ENCODE measurements at places on chromosomes 12 and 14.

- no peak for DNase-seq
Observed at GRCh38 chr14:59465316-59466135, at the start of gene GPR135. Gene GPR135 (minus strand): TSS chr14:59465380. CDS start chr14:59465226, 154 bp downstream.

DNA sequence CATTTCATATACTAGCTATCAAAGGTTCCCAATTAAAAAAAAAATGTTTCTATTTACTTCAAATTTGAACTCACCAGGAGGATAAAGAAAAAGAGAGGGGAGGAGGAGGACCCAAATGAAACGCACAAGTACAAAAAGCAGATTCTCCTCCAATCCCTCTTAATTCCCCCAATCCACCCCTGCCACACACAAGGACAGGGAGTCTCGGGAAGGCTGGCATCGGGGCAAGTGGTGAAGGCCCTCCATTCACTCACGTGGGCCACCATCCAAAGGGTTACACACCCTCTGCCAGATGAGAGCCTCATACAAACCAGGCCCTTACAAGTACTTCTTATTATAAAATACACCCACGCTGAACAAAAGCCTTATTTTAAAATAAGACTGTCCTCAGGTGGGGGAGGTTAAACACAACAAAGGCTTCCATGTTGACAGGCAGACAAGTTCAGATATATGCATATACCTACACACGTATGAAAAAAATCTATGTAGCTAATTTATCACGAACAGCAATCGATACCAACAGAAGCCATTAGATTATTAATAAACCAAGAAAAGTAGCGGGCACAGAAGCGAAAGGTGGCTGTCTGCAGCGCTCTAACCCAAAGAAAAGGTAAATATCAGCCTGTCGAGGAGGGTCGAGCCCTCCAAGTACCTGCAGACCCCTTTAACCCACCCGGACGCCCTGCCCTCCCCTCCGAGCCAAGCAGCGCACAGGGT is 1.5 kb downstream of the ATP2B1 start:
- DNase-seq, result no peak

- DNase-seq, result no peak
Observed at GRCh38 chr14:49754570-49755097, 13.3 kb upstream of the KLHDC2 start.

DNA sequence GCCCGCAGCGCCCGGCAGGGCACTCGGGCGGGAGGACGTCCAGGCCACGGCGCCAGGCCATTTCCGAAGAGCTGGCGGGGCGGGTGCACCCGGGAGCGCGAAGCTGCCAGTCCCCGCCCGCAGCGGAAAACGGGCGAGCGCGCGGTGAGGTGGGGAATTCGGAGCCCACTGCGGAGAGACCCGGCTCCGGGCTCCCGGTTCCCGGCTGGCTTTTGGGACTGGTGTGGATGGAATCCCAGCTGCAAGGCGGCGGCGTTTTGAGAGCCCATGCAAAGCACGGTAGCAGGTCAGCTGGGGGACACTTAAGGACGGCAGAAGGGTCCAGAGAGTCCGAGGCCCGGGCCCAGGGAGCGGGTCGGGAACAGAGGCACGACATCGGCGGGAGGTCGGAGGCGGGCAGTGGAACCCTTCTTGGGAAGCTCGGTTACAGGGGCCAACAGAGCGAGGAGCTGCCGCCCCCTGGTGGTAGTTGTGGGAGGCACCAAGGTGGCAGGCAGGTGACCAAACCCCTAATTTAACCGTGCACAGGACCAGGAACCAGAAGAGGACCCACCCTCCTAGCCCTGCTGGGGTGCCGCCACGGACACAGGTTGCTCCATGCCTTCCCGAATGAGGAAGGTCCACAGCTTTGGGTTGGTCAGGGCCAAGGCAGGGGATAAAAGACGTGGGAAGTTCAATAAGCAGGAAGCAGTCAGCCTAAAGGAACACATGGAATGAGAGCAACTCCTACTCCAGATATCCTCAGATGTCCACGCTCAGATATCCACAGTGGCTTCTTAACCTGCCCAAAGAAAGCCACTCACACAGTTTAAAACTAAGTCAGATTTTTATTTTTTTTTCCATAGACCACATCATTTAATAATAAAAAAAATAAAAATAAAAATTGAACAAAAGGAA is 685 bp upstream of the CDH24 start:
- no peak for DNase-seq

GRCh38 chr14:72740966-72741825 is 152.7 kb downstream of the DPF3 start:
- no peak for DNase-seq

DNA sequence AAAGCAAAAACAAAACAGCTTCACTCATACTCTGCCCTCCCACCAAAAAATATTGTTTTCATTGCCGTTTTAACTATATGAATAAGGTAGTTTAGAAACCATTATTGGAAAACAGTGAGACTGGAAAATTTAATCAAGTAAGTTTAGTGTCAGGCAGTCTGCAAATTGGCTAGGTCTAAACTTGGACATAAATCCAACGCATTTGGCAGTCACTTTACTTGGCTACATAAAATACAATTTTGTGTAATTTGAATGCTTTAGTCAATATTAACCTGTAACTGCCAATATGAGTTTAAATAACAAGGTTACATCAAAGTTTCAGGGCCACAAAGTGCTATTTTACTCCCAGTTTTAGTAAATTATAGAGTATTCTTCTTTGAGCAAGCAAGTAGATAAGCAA is 202.3 kb upstream of the SLC38A2 start:
- no peak for DNase-seq

- no peak for DNase-seq
Observed at GRCh38 chr12:50117057-50117622, 5.1 kb downstream of the COX14 start.

DNA sequence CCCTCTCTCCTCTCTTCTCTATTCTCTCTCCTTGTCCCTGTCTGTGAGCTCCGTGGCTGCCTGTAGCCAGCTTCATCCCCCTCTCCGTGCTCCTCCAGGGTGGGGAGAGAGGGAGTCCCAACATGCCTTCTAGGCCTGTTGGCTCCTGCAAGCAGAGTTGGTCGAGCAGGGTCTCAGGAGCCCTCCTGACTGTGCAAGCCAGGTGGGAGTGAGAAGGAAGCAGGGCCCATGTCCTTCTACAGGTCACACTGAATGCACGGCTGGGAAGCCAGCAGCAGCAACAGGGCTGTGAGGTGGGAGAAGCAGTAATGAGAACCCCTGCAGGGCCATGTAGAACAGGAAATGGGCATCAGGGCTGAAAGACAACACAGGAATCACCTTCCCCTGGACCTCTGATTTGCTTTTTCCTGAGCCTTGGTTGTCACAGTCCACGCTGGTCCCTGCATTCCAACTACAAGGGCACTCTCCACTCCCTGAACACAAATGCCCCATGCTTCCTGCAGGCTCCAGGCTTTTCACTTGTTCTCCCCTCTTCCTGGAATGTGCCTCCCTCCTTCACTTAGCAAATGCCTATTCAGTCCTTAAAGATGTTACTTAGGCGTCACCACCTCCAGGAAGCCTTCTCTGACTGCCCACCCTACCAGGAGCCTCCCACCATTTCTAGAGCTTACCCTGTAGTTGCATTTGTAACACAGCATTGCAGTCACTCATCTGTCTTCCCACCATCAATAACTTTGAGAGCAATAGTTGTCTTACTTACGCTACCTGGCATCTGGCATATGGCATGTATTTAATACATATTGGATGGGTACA is 51.2 kb downstream of the TSPAN11 start:
- DNase-seq, result no peak

DNA sequence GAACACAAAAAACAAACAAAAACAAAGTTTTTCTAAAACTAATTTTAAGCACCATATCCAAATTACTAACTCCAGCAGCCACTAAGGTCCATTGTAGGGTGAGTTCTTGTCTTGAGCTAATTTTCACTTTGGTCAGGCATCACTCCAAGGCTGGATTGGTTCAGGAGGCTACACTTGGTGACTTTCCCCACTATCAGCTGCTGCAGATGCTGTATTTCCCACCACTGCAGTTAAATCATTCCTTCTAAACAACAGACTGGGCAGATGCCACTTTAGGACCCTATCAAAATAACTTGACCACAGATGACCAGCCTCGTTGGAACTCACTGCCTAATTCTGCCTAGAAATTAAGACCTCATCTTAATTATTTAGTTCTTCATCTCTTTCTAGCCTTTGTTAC is 140.5 kb downstream of the SLC16A7 start:
- peak; percentile 58 for DNase-seq

- no peak for DNase-seq
Observed at GRCh38 chr12:65526311-65526710, 247.8 kb downstream of the MSRB3 start.

DNA sequence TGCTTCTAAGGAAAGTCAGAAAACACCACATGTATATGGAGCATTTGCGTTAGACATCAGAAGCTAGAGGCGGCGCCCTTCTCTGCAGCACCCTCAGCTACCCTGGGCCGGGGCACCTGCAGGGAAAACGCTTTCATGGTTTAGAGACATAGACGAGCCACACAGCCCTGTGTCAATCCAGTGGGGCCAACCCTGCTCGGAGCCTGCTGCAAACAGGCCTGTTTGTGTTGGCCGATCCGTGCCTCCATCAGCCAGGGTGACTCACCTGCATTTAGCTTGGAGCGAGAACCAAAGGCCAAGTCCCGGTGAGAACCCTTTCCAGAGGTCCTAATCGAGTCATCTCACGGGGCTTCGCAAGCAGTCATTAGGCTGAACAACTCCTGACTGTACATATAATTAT is 19.5 kb upstream of the FZD10 start:
- DNase-seq, result no peak

- no peak for DNase-seq
Observed at GRCh38 chr12:53820514-53821306, 68.9 kb upstream of the CISTR start.

GRCh38 chr12:3103806-3104205 is 26.6 kb downstream of the TSPAN9 start:
- DNase-seq, result no peak

- no peak for DNase-seq
Observed at GRCh38 chr14:73762375-73762822, 48.2 kb upstream of the PNMA1 start.
